Stimulated activated CD4-positive, alpha-beta T cell treated with anti-CD3 and anti-CD28 coated beads, Interleukin-2, amount 100 ng/mL, for 4 hours (primary cell): ENCODE measurements at places on chromosomes 1 and 21.

DNA sequence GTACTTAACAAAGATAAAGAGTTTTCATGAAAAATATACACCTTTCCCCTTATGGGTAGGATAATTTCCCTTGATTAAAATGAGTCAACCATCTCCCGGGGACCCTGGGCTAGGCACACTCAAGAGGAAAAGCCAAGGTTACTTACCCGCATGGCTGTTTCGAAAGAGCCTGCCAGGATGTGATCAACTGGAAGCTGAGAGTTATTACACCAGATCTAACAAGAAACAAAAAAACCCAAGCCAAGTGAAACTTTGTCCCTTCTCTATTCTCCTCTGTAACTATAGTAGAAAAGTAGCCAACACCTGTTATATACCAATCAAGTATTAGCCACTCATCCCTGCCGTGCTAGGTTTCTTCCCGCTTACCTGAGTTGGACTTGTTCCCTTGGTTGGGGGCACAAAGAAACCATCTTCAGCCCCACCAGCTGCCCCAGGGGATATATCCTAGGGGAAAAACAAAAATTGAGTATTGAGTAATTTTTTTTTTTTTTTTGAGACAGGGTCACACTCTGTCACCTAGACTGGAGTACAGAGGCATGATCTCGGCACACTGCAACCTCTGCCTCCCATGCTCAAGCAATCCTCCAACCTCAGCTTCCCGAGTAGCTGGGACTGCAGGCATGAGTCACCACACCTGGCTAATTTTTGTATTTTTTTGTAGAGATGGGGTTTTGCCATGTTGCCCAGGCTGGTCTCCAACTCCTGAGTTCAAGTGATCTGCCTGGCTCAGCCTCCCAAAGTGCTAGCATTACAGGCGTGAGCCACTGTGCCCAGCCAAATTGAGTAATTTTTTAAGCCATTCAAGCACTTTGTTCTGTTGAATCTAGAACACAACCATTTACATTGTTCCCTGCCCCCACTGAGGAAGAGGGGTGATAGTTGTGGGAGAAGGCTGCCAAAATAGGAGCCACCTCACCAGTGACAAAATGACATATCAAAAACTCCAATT lies 8.4 kb upstream of the PEX19 start:
- DNase-seq: no peak

DNA sequence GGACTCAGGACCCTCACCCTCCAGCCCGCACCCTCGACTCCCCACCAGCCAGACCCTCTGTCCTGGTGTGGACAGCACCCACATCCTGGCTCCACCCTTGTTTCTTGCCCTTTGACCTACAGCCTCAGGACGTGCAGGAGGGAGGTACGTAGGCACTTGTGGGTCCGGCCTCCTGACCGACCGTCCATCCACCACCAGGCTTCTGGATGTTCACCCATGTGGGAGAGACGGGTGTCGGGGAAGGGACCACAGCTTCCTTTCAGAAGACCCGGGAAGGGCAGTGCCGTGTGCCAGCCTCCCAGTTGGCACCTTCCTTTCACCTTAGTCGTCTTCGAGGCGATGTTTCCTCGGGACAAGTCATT lies 61.4 kb downstream of the PRKCZ start:
- no peak for DNase-seq

GRCh38 chr21:16596369-16596768 lies 866.6 kb downstream of the USP25 start:
- DNase-seq: no peak

GRCh38 chr1:99005537-99005942 lies 879 bp upstream of the PLPPR5 start:
- DNase-seq: no peak

DNA sequence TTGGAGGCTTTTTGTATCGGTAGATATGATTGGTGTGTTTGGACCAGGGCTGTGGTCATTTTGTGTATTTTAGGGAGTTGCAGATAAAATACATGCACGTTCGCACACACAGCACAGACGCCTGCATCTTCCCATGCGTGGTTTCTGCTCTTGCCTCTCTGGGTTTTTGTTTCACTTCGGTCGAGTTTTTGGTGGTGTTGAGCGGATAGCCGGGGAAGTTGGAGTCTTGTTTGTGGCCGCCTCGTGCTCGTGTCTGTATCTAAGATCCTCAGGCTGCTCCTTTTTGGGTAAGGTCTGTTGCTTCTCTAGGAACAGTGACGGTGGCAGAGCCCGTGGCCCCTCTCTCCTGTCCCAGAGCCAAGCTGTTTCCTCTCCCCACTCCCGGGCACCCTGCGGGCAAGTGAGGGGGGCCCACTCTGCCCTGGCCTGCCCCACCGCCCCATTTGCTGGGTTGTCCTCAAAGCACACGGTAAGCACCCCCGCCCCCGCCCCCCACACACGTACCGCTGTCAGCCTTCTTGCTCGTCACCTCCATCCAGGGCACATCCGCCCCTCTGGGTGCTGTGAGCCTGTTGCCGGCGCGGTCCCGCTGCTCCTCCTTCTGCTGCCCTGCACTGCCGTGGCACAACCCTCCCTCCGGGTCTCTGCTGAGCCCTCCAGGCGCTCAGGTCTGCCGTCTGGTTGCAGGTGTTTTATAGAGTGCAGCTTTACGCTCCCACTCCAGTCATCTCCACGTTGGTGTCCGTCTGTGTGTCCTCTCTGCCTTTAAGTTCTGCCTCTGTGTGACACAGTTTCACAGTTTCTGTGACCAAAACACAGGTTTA lies 51.9 kb downstream of the AGPAT3 start:
- peak; percentile 44 for DNase-seq

- DNase-seq: no peak
Observed at GRCh38 chr21:42844411-42845113, 34.8 kb downstream of the WDR4 start.

- no peak for DNase-seq
Observed at GRCh38 chr1:151384584-151384983, 12.1 kb upstream of the SELENBP1 start.

DNA sequence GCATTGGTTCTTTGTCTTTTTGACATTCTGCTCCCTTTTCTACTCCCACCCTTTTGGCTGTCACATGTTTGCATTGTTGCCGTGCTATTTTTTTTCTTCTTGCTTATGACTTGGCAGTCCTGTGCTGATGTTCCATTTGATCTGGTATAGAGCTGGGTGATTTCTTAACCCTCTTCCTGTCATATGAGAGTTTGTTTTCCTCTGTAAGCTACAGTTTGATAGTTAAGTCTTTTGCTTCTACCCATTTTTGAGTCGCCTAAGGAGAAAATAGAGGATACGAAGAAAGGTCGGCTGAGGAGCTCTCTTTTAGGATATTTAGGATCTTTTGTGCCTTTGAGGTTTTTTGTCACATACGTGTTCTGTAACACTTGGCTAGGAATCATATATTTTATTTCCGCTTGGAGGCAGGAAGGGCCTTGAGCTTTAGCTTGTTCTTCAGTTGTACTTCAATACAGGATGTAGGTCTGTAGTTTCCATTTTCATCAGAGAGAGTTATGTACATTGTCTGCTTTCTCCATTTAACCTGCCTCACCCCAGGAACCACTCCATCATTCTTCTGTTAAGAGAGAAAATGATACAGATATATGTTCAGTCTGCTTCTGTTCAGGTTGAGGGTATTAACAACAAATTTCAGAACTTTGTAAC lies 150.7 kb downstream of the BACH1 start:
- no peak for DNase-seq

DNA sequence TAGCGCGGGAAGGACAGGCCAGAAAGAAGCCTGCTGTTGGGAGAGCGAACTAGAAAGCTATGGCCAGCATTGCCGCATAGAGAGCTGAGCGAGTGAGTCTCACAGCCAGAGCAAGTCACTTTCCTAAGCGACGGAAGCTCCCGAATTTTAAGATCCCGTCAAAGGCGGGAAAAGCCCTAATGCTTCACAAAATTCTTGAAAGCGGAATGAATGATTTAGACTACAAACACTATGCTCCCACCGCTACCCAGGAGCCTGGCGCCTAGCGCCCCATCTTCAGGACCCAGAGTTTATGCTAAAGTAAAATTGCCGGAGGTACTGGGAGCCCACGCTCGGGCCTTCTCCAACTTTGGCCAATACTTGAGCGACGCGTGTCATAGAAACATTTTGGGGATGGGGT lies 409.9 kb upstream of the ESRRG start:
- DNase-seq: no peak

GRCh38 chr1:53643041-53643880 lies 95.7 kb downstream of the GLIS1 start:
- no peak for DNase-seq
